SW480 (cell line): ENCODE measurements at places on chromosomes 3 and 15.

- no peak for DNase-seq
Observed at GRCh38 chr15:75844629-75845335, 1.5 kb downstream of the UBE2Q2 start.

DNA sequence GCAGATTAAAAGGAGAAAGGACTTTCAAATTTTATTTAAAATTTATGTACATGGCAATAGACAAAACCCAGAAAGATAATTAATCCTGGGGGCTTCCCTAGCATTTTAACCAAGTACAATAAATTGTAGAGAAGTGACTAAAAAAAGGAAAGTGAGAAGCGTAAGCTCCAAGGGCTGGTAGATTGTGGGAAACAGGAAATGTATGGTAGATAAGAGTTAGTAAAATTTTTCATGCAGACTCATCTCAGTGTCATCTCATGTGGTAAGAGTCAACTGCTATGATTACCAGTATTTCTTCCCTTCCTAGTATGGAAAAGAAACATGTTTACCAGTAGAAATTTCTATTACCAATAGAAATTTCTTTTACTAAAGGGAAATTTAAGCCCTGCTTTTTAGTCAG, 464.3 kb upstream of the AGTR1 start:
- no peak for DNase-seq

DNA sequence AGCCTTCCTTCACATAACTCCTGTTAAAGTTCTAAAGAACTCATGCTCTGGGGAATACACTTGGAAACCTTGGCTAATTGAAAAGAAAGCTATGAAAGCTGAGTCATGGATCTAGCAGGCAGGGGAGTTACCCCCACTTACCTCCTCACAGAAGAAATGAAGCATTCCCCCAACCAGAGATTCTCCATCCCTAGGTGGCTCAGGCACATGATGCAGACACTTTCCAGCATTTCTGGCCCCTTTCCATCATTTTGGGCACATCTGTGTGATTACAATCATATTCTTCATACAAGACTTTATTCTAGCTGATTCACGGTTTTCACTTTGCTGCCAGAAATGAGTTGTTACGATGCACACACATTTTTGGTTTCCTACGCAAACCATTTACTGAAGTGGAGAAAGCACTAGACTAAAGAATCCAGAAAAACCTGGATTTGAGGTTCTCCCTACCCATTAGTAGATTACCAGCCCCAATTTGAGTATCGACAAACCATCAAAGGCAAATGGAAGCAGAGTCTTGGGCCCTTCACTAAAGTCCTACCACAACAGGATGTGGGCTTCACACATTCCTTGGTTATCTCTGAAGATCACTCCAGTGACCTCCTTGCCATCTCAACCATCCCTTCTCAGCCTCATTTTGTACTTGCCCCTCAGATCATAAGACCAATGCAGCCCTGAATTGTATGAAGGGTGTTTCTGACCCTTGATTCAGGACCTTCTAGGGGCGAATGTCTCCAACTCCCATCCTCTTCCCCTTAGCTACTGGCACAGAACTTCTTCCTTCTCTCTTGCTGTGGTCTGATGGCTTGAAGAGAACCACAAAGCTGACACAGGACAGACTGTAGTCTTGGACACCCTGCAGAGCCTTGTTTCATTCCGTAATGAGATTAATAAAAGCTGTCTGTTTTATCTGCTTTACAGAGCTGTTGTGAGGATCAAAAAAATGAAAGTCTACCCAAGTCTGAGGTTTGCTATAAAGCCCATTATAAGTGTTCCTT, 42.5 kb upstream of the SNRK start:
- DNase-seq, result no peak

- DNase-seq, result no peak
Observed at GRCh38 chr15:88651971-88652370, 13.2 kb downstream of the ISG20 start.

- DNase-seq, result no peak
Observed at GRCh38 chr3:83842511-83842910, 1116.3 kb upstream of the CADM2 start.

DNA sequence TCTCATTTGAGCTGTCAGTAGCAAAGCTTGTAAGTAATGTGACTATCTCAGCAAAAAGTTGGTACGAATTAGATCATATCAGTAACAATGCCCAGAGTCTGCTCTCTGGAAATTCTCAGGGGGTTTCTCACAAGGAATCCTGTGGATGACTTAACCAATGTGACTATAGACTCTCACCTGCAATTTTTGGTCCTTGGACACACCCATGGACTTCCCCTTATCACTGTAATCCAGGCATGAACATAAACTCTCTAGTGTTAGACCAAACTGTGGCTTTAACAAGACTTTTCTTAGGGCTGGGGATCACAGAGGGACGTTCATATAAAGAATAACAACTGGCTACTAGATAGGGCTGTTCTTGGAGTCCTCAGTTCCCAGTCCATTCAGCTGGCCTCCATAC, 3.9 kb upstream of the ZNF80 start:
- DNase-seq, result no peak

GRCh38 chr15:95304151-95304946, 1026.2 kb upstream of the NR2F2 start:
- DNase-seq, result no peak

- DNase-seq, result no peak
Observed at GRCh38 chr15:52466134-52466701, 62.5 kb downstream of the MYO5A start.

DNA sequence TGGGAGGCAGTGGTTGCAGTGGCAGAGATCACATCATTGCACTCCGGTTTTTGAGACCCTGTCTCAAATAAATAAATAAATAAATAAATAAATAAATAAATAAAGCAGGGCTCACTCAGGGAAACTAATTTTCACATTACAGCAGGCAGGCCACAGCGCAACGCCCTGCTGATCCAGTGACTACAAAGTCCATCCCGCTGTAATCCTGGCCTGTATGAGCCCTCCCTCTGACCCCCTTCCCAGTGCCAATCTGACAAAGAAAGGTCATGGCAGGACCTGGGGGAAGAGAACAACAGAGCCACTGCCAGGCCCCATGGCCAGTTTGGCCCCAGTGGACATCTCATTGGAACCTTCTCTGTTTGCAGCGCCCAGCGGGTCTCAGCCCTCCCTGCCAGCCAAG, 9.3 kb downstream of the SH3BP5 start:
- DNase-seq, result no peak

- DNase-seq, result no peak
Observed at GRCh38 chr3:66795365-66795764, 202.7 kb upstream of the KBTBD8 start.

DNA sequence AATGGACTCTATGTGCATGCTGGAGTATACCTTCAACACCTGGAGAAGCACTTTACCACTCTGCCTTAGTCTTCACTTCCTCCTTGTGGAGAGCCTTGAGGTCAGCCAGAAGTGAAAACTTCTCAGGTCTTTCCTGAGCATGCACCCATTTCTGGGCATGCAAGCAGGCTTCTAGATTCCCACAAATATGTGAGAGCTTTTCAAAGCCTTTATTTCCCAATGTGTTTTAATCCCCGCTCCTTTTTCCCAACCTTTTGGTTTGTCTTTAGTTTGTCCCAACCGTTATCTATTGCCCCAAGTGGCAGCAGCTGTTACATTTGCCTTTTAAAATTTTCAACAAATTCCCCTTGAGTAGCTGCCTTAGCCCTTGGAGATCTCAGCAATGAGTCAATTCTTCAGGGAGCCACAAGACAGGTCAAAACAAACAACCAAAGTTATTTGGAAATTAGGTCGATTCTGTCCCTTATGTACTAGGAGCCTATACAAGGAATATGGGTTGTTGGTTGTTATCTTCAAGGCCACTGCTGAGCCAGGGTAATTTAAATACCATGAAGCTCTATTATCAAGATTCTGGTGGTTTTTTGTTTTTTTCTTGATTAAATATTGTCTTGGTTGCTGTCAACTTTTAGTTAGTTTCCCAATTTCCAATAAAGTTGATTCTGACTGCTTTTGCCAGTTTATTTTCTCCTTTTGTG, 44.4 kb downstream of the LSM3 start:
- DNase-seq, result no peak

GRCh38 chr3:36700537-36701248, 63.7 kb downstream of the DCLK3 start:
- DNase-seq, result peak; percentile 64

DNA sequence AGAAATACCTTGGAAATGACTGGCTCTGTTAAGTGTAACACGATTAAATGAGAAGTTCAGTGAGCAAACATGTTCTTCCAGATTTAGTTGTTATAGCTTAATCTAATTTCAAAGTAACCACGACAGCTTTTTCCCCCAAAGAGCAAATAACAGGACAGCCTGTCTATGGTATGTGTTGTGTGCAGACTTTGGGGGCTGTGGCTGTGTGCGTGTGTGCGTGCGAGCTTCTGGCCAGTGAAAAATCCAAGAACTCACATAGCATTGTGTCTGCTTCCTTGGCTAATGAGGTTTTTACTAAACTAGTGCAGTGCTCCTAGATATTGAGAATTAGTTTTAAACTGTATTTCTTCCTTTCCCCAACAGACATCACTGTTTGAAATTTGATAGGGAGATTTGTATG, 167.1 kb downstream of the CACNA1D start:
- no peak for DNase-seq

DNA sequence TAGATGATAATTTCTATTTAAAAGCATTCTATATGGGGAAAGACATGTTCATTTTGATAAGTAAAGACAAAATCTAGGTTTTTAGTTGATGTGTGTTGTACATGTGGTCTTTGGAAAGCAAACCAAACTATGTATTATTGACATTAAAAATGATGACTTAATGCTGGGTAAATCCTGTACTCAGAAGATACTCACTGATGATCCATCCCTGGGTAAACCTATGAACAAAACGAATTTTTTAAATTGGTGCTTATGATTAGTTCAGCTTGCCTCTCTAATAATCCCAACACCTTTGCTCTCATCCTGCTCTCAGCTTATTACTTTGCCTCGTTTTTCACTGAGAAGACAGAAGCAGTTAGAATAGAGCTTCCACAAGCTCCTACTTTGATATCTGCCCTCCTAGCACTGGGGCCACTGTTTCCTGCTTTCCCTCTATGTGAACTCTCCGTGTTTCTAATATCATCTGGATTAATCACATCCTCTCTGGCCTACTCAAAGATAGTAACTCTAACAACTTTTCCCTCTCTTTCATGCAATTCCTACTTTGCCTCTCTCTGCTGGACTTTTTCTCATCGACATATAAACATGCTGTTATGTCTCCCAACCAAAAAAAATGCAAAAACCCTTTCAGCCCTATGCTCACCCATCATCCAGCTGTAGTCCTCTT, 29.3 kb downstream of the RARRES1 start:
- no peak for DNase-seq

DNA sequence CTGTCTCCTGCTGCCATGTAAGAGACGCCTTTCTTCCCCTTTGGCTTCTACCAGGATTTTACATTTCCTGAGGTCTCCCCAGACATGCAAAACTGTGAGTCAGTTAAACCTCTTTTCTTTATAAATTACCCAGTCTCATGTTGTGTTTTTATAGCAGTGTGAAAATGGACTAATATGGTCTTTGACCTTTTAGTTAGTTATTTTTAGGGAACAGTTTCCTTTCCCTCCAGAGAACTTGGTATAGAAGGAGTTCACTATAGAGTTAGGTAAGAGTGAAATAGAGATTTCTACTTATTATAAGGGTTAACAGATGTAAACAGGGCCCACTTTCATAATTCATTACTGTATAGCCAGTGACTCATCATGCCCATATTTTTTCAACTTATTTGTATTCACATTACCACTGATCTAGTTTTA, 170.9 kb downstream of the UNC13C start:
- no peak for DNase-seq

- no peak for DNase-seq
Observed at GRCh38 chr15:85415783-85416182, 35.4 kb downstream of the AKAP13 start.

DNA sequence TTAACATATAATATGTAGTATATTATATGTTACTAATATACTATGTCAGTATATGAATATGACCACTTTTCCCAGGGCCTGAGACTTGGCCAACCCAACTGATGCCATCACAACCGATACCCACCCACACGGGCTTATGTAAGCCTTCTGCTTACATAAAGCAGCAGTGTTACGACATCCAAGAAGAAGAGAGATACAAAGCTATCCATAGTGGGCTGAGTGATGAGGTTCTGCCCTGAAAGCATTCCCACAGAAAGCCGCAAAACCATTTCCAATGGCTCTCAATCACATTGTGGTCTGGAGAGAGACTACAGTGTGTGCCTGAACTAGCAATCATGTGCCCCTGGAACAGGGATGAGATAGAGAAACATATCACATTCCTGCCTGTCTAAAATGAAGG, 177.9 kb downstream of the PLOD2 start:
- DNase-seq, result no peak

GRCh38 chr3:59432665-59433064, 382.8 kb upstream of the CFAP20DC start:
- DNase-seq, result no peak

GRCh38 chr3:102536456-102536855, 101.6 kb downstream of the ZPLD1 start:
- peak; percentile 54 for DNase-seq

DNA sequence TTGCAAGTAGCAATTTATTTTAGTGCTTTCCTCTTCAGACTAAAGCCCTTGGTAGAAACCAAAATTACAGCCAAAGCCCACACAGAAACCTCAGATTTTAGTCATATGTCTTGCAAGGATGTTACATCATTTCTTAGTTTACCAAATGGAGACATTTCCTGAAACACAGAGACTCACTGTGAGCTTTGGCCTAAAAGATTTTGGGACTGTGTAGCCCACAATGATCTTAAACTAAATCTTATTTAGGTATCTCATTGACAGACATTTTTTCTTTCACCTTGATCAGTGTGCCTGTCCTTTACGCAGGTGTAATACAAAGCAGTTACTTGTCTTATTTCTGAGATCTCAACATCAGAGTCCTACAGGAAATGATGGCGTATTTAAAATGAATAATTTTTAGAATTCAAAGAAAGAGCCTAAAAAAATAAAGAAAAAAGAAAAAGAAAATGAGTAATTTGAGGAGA, 27.8 kb upstream of the AP4E1 start:
- peak; percentile 50 for DNase-seq

GRCh38 chr3:52530918-52531826, 2.5 kb downstream of the NT5DC2 start:
- DNase-seq, result no peak

GRCh38 chr3:127546554-127546953, 44.0 kb downstream of the TPRA1 start:
- DNase-seq, result no peak

DNA sequence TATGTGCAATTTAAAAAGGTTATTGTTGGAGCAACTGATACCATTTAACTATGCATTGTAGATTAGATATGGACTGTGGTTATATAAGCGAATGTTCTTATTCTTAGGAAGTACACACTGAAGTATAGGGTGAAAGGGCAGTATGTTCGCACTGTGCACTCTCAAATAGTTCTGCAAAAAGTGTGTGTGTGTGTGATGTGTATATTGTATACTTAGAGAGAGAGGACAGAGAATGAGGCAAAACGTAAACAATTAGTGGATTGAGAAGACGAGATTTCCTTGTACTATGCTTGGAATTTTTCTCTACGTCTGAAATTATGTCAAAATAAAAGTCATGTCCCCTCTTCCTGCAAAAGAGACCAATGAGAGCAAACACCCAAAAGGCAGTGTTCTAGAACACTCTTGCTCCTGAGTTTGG, 30.4 kb downstream of the LSM3 start:
- no peak for DNase-seq
